GM23248 (cell line): ENCODE measurements at places on chromosomes 1 and 21.

DNA sequence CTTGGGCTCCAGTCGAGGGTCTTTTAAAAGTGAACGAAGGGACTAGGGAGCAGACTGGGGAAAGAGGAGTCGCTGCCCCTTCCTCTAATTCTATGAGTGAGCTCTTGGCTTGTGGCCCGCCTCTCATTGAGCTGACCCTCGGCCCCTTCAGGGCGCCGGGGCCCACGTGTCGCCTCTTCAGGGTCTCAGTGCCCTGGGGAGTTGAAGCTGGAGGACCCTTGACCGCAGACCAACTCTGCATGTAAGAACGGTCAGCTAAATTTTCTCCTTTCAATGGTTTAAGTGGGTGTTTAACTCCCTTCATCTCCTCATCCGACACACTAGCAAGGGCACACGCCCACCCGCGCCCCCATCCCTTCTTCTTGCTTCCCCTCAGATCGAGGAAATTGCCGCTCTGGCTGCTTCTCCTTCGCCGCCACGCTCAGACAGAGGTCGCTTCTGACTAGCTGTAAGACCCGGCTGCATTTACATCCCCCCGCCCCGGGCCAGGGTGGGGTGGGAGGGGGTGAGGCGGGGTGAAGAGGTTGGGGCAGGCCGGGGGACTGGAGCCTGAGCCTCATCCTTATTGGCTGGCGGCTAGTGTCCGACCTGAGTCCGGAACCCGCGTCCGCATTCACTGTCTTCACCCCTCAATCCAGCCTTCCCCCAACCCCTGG, 10.9 kb downstream of the NR5A2 start:
- H3K27me3 ChIP-seq, result peaks cover 91% of the 10 kb centered on the region
- H3K27ac ChIP-seq, result no peak overlapping the region
- H3K4me1 ChIP-seq, result peaks cover 5% of the 10 kb centered on the region
- no peaks in the 10 kb centered on the region for H3K36me3 ChIP-seq

- no peak overlapping the region for H3K4me3 ChIP-seq
- H3K4me1 ChIP-seq, result peaks cover 12% of the 10 kb centered on the region
- H3K36me3 ChIP-seq, result no peaks in the 10 kb centered on the region
- peak overlapping the region; percentile 44; the same call in 1 of the 2 replicates for H3K27ac ChIP-seq
These were observed 16.7 kb upstream of the PDE9A start for GRCh38 chr21:42636520-42637266.

- H3K27me3 ChIP-seq, result no peaks in the 10 kb centered on the region
- peak overlapping the region; percentile 84 for H3K4me3 ChIP-seq
- H3K27ac ChIP-seq, result peak overlapping the region; percentile 89
- peaks cover 47% of the 10 kb centered on the region for H3K4me1 ChIP-seq
These were observed 2.6 kb downstream of the COL16A1 start for GRCh38 chr1:31701091-31701736.

DNA sequence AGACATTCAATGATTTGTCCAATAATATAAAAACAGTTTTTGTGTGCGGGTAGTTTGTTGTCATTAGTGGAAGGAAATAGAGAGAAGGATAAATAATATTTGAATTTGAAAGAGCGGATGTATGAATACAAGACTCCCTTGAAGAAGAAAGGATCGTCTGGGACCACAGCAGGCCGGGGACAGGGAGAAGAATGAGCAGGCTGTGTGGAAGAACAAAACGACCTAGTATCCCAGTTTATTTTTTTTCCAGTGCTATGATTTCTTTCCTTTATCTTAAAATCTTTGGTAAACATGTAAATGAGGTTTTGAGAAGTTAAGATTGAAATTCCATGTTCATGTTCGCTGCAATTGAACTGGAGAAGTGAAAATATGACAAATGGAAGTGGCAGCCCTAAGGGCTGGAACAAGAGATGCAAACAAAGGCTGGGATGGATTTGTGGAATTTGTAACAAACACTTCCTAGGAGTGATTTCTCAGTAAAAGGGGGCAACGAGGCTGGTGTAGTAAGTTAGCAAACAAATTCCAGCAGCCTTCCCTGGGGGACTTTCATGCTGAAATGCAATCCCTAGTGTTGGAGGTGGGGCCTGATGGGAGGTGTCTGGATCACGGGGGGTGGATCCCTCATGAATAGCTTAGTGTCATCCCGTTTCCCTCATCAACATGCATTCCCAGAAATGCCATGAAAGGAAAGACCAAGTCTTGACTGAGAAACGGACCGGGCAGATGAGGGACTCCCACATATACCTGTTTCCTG, 10.2 kb upstream of the IFI16 start:
- H3K27me3 ChIP-seq, result no peaks in the 10 kb centered on the region
- peak overlapping the region; percentile 95 for H3K27ac ChIP-seq
- H3K36me3 ChIP-seq, result no peaks in the 10 kb centered on the region

DNA sequence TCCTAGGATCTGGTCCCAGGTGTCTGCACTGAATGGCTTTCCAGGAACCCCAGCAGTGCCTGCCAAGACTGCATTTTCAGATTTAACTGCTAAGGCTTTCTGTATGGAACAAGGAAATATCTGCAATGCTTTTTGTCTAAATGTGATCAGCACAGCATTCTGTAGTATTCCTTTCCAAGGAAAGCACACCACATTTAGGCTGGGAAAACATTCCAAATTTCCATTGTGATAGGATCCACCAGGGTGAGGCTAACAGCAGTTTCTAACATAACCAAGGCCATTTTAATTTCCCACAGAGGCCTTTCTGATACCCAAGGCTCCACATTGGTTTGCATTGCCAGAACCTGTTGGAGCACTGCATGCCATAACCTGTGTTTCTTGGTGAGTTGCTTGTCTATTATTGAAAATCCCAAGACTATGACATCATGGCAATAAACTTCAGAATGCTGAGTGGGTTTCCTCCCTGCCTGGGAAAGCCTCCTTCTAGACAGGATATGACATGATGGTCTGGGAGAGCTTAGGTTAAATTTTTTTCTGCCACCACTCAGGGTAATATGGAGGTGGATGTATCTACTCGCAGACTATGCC, 23.3 kb upstream of the PTGFRN start:
- H3K4me1 ChIP-seq, result peaks cover 12% of the 10 kb centered on the region
- H3K36me3 ChIP-seq, result no peaks in the 10 kb centered on the region
- no peak overlapping the region for H3K4me3 ChIP-seq
- DNase-seq, result peak; percentile 64

DNA sequence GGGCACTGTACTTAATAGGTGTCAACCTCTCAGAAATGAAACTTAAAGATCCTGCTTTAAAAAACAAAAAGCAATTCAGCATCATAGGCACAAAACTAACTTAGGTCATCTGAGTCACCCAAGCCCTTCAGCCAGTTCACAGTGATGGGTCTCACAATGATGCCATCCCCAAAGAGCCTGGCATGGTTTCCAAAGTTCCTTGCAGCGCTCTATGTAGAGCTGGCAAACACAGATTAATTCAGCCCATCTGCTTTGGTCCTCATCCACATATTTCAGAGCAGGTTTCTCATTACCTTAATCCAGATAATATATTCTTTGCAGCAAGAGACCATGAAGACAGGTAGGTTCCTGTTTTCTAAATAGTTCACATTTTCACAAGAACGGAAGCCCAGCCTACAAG, 14.6 kb upstream of the PLA2G2C start:
- no peak for DNase-seq
- H3K27ac ChIP-seq, result no peak overlapping the region
- peaks cover 10% of the 10 kb centered on the region; the same call in 1 of the 2 replicates for H3K4me1 ChIP-seq

DNA sequence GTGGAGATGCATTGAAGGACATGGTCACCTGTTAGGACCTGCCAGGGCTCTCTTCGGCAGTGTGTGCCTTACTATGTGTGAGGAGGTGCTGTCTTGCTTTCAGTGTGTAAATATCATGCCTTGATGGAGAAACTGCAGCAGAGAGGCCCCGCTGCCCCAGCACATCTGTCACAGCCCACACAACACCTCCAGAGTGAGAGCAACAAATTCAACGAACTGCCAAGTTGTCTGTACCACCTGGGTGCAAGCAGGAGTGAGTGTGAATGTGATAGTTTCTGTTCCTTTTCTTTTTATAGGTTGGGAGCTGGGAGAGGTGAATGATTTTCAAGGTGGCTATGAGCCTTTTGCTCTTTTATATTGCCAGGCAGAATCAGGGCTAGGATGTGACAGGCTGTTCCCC, 114.6 kb upstream of the KIAA0040 start:
- H3K27me3 ChIP-seq, result 0 out of 2 replicates have a peak, but pooled peaks cover 8% of the 10 kb centered on the region
- H3K4me1 ChIP-seq, result no peaks in the 10 kb centered on the region
- no peak for DNase-seq
- no peaks in the 10 kb centered on the region for H3K36me3 ChIP-seq
- no peak overlapping the region for H3K4me3 ChIP-seq
- no peak overlapping the region for H3K27ac ChIP-seq

GRCh38 chr1:54219688-54220003, 19.7 kb downstream of the MRPL37 start:
- H3K27ac ChIP-seq, result peak overlapping the region; percentile 83
- no peak for DNase-seq
- H3K27me3 ChIP-seq, result no peaks in the 10 kb centered on the region

- H3K27me3 ChIP-seq, result no peaks in the 10 kb centered on the region
- H3K4me3 ChIP-seq, result peak overlapping the region; percentile 91
- peaks cover 21% of the 10 kb centered on the region for H3K4me1 ChIP-seq
- H3K27ac ChIP-seq, result peak overlapping the region; percentile 35
- H3K36me3 ChIP-seq, result no peaks in the 10 kb centered on the region
- peak; percentile 15 for DNase-seq
These were observed 1.4 kb downstream of the HS2ST1 start for GRCh38 chr1:86915737-86916235.

DNA sequence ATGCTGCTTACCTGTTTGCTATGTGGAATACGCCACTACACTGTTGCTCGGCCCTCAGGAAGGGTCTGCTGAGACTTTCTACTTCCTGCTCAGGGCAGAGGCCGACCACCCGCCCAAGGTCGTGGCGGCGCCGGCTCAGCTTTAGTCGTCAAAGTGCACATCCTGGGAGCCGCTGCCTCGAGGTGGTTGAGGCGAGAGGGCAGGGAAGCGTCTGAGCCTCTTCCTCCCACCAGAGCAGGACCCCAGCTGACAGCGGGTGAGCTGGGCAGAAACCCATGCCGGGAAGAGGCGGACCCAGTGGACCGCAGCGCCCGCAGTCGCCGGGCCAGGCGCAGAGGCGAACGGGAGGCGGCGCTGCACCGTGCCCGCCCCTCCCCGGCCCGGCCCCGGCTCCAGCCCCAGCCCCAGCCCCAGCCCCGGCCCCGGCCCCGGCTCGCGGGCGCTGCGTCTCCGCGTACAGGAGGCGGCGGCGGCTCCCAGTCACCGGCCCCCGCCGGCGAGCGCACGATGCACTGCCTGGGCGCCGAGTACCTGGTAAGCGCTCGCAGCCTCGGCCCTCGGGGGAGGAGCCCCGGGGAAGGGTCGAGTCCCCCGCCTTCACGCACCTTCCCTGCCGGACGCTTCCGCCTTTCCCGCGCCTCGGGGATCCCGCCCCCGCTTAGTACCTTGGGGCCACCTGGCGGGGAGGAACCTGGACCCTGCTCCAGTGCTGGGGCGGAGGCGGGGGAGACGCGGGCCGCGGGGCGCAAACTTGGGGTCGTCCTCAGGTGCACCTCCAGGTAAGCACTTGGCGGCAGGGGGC, at the start of gene SLC44A3:
TSS of gene SLC44A3 (plus strand) at position 413 of the 802 bp plus-strand sequence. CDS start at position 508, 95 bp downstream.
- H3K4me3 ChIP-seq, result peak within 1 kb of the TSS; percentile 78
- peak; percentile 73 for DNase-seq
- no peaks in the 10 kb centered on the region for H3K4me1 ChIP-seq
- H3K27ac ChIP-seq, result no peak within 1 kb of the TSS
- H3K27me3 ChIP-seq, result no peaks in the 10 kb centered on the region
- no peaks in the 10 kb centered on the region for H3K36me3 ChIP-seq

GRCh38 chr1:197521118-197521739, 253.2 kb downstream of the CRB1 start:
- DNase-seq, result peak; percentile 65
- H3K4me3 ChIP-seq, result no peak overlapping the region
- no peaks in the 10 kb centered on the region for H3K27me3 ChIP-seq

DNA sequence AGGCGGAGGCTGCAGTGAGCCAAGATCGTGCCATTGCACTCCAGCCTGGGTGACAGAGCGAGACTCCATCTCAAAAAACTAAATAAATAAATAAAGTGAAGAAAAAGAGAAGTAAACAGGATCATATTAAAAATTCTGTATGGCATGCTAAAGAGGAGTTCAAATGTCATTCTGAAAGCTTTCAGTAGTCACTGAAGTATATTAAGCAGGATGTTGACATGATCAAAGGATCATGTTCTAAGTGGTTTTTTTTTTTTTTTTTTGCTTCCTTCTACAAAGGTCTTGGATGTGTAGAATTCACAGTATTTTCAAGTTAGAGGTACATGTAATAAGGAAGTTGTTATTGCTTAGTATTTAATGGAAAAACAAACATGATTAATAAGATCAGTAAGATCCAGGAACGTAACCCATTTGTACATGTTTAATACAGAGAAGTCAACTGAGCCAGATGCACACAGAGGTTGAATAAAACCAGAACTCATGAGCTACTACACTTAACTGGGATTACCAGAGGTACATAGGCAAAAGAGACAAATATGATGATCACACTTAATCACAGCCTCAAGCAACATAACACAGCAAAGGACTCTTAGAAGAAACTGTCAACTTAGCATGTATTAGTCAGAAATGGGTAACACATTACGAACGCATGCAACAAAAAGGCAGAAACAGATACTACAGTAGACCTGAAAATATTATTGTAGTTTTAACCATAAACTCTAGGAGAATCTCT, 12.2 kb downstream of the CDC42BPA start:
- DNase-seq, result no peak
- H3K4me1 ChIP-seq, result 0 out of 2 replicates have a peak, but pooled peaks cover 7% of the 10 kb centered on the region
- no peaks in the 10 kb centered on the region for H3K27me3 ChIP-seq
- no peaks in the 10 kb centered on the region for H3K36me3 ChIP-seq
- no peak overlapping the region for H3K4me3 ChIP-seq
